ENCODE measurements at places on chromosomes 6 and 20.

GRCh38 chr6:160132297-160132637, 10.7 kb downstream of the SLC22A1 start:
- DNase-seq = no peak

GRCh38 chr6:96613291-96613999, 50.5 kb downstream of the FHL5 start:
- DNase-seq = no peak

GRCh38 chr6:110053395-110054240, 75.5 kb downstream of the GPR6 start:
- DNase-seq = no peak

DNA sequence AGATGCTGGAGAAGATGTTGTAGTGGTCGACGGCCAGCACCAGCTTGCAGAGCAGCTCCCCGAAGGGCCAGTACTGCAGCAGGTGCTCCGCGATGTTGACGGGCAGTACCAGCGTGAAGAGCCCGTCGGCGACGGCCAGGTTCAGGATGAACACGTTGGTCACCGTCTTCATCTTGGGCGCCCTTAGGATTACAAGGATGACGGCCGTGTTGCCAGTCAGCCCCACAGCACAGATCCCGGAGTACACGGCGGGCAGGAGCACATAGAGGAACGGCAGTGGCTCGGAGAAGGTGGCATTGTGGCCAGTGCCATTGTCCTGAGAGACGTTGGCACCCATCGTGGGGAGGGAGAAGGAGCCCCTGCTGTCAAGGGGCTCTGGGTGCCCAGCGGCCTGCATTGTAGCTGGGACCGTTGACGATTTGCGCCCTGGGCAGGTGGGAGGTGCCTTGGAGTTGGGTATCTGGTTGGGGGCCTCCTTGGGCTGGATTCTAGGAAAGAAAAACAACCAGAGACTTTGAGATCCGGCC, 867 bp downstream of the NPBWR2 start:
- DNase-seq = peak; percentile 36

DNA sequence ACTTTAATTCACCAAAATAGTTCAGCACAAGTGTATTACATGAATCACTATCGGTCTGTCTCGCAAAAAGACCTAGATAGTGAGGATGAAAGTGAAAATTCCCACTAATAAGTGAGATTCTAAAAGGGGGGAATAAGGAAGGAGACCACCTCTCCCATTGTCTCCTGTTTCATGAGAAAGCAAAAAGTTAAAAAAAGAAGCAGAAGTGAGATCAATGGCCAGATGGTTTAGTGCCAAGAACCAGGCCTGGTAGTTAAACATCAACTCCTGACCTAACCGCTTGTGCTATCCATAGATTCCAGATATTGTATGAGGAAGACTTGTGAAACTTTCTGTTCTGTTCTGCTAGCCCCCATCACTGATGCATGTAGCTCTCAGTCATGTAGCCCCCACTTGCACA, 293.0 kb downstream of the RNGTT start:
- no peak for DNase-seq

- no peak for DNase-seq
These were observed 558.4 kb upstream of the CDH4 start for GRCh38 chr20:60693496-60694133.

DNA sequence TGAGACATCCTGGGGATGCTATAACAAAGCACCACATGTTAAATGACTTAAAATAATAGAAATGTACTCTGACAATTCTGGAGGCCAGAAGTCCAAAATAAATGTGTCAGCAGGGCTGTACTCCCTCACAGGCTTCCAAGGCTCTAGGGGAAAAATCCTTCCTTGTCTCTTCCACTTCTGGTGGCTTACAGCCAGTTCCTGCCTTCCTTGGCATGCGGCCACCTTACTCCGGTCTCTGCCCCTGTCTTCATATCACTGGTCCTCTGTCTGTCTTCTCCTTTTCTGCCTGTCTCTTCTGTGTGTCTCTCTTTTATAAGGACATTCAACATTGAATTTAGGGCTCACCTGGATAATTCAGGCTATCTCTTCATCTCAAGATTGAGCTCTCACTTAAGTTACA, 155.3 kb upstream of the SYNCRIP start:
- DNase-seq = no peak

DNA sequence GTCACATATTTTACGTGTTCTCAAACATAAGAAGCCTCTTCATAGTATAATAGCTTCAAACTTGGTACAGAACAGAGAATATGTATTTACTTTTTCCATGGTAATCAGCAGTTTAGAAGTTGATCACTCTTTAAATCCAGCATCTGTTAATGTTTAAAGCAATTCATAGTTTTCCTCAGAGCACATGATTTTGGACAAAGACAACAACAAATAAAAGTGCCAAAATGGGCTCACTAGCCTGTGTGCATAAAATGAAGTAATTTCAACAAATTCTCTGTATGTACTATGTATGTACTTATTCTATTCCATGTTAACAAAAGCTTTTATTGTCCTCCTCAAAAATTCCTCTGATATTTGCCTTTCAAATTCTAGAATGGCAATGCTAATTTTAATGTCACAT, 38.1 kb upstream of the UST start:
- no peak for DNase-seq

- DNase-seq = no peak
These were observed 636.7 kb downstream of the RFPL4B start for GRCh38 chr6:112983713-112984261.

DNA sequence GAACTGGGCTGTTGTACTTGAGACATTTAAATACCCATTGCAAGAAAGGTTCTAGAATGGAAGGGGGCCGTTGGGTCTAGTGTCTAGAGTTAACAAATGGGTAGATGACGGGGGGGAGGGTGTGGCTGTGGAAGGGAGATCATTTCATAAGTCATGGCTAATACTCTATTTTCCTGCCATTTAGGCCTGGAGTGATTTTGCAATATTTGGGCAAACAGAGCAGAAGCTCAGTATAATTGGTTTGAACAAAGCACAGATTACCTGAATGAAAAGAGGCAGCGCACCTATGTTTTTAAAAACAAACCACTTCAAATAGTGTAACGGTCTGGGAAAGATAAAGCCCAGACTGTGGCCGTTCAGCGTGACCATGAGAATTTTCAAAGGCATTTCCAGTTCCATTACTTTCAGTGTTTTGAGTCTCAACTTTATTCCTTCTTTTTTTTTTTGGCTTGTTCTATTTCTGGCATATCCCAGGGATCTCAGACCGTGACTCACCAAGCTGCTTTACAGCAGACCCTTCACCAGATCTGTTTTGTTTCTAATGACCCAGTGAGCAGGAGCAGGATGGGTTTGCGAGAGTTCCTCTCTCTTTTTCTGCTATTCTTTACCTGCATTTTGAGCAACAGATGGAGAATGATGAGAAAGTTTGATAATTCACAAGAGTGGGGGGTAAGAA, 73.7 kb downstream of the LYRM2 start:
- DNase-seq = no peak

- no peak for DNase-seq
These were observed 9.8 kb upstream of the SLC22A23 start for GRCh38 chr6:3466488-3467219.

- DNase-seq = no peak
These were observed 20.5 kb downstream of the GCLC start for GRCh38 chr6:53524455-53524815.

- no peak for DNase-seq
These were observed 64.1 kb downstream of the C6orf118 start for GRCh38 chr6:165245287-165245686.

DNA sequence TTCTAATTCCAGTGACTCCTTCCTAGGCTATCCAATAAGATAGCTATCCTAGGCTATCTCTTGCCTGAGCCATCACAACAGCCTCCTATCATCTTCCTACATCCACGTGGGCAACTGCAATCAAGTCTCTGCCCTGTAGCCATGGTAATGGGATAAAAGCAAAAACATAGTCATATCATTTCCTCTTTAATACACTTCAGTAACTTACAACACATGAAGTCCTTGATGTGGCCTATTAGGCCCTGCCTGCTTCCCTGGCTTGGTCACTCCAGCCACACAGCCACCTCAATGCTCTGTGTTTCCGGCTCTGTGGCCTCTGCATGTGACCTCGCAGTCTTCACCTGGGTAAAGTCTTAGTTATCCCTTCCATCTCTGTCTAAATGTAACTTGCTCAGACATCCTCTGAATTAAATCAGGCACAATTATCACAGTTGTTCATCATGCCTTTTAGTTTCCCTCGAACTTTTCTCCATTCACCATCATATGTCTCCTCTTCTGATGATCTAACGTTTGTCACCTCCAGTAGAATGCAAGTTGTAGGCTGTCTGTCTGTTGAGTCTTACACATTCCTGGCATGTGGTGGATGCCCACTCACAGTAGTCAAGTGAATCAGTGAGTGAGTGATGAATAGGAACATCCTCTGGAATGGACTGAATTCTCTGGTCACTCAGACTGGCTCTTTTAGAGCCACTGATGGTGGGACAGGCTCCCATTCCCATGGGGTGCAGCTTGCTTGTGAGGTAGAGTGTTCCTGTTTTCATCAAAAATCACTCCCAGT, 229.4 kb downstream of the TBC1D7 start:
- no peak for DNase-seq

DNA sequence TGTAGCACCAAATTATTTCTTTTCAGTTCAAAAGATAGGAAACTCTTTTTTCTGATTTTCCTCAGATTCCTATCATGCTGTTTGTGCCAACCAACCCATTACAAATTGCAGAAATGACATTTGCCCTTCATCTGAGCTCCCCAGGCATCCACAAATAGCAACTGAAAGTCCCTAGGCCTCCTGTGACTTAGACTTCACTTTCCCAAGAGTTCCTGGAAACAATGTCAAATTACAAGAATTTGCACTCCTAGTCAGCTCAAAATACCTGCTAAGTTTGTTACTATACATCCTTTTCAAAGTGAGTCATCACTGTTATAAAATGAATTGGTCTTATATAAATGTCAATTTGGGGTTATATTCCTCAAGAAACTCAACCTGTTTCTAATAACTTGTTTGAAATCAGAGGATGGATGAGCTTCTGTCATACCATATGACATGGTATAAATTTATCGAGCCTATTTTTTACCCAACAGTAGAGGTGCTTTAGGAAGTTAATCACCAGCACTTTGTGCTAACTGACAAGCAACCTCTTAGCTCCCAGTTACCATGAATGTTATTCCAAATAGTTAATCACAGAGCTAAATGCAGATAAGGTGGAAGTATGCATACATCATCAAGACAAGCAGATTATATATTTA, 256.5 kb downstream of the HACE1 start:
- DNase-seq = no peak

- DNase-seq = no peak
These were observed 154.6 kb upstream of the AHI1 start for GRCh38 chr6:135651964-135652755.

DNA sequence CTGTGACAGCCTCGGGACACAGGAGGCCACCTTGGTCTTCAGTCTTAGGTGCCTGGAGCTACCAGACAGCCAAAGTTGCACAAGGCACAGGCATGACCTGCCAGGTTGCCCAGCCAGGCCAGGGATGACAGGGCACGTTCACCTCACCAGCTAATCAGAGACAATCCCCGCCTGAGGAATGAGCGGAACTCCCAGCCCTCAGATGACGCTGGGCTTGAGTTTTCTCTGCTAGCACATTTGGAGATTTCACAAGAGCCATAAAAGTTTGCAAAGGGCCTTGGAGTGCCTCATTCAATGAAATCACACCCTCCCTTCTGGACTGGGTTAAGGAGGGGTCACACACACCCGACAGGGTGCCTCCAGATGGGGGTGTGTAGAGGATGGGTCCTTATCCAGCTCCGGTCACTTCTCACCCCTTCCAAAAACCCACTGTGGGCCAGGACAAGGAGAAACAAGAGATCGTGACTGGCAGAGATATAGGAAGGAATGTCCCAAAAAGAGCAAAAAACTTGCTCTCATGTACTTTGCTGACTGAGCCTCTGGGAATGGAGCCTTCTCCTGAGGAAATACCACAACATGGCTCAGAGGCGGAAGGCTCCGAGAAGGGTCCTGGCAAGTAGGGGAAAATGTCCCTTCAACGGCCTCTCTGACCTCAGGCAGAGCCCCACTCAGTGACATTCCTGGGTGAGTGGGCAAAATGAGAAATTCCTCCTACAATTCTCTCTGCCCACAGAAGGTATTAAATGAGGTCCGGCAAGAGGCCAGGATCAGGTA, 121.6 kb downstream of the ISM1 start:
- DNase-seq = peak; percentile 85

DNA sequence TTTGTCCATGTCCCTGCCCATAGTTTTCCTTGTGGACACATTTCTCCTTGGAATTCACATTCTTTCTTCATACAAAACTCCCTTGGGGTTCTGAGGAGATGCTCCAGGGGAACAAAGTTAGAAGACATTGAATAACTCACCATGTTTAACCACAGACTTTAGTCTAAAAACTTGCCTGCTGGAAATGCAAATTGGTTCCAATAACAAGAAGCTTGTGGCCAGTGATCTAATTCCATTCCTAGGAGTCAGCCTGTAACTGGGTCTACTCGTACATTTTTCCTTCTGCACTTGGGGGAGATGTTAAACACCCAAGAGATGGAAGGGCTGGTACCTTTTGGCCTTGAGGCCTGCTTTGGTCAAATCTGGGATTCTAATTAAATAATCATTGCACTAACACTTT, 60.2 kb downstream of the SCML4 start:
- DNase-seq = no peak

DNA sequence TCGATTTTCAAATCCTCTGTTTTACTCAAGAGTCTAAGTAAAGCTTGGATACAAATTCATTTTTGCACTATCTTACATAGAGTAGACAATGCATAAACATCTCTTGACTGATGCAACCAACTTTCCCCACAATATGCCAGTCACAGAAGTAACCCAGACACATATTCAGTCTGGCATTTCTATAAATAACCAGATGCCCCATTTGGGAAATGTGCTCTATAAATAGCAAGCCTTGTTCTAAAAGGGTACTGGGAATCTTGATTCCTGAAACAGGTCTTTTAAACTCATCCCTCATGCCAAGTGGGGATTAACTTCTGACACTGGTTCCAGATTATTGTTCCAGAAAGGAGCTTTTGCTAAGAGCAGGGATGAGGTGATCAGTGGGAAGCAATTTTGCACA, 411.7 kb downstream of the EPM2A start:
- DNase-seq = no peak

DNA sequence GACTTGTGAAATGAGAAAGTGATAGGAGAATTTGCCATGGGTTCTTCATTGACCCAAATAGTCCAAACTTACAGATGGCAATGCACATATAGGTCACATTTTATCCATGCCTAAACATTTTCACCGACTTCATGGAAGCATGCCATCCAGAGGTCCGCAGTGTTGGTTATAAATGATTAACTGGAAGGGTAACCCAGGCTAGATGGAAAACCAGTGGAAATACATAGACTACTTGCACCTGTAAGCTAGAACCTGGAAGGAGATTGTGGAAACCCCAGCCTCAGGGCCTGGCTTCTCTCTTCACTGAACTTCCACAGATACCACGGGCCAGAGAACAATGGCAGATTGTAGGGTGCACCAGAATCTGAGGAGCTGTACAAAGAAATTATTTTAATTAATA, 103.8 kb upstream of the SYNDIG1 start:
- no peak for DNase-seq

DNA sequence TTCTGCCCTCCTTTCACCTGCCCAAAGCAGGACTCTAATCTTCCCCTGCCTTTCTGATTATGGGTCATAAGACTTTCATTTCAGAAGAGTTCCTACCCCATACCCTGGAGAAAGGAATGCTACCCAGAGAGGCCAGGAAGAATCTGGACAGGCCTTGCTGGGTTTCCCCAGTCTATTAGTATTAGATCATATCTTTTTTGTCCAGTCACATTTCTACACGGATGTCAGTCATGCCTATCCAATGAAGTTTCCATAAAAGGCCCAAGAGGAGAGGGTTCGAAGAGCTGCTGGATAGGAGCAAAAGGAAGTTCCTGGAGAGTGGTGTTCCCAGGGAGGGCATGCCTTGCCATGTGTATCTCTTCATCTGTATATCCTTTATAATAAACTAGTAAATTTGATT, 3.2 kb downstream of the POLH start:
- DNase-seq = no peak

GRCh38 chr20:39878809-39879208, 810.2 kb downstream of the MAFB start:
- no peak for DNase-seq
